ENCODE measurements at places on chromosomes 3 and 15. TPM values are rescaled to one million over a fixed set of nuclear protein-coding genes. Genes with fewer than 3 reads are reported as not detected.

RTP1 gene
- total RNA-seq, result not detected

CLDN16 gene
- not detected for total RNA-seq

IGSF10 gene
- total RNA-seq, result 4.3 TPM

AADACL2 gene
- total RNA-seq, result not detected

- DNase-seq, result no peak
Measured at GRCh38 chr3:122987231-122987630, 40.3 kb downstream of the SEMA5B start.

DNA sequence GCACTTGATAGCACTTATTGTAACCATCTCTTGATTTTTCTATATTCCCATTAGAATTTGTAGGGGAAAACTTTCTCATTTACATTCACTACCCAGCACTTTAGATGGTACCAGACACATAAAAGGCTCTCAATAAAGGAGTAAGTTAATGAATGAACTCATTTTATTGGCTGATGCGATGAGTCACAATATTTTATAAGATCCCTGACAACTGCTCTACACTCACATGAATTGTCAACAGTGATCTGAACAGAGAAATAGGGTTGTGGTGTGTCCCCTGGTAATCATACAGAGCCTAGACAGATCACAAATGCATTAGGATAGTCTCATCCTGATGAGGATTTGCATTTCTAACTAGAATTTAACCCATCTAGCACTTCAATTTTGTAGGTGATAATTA, 567.6 kb upstream of the ARPP21 start:
- no peak for DNase-seq

DNA sequence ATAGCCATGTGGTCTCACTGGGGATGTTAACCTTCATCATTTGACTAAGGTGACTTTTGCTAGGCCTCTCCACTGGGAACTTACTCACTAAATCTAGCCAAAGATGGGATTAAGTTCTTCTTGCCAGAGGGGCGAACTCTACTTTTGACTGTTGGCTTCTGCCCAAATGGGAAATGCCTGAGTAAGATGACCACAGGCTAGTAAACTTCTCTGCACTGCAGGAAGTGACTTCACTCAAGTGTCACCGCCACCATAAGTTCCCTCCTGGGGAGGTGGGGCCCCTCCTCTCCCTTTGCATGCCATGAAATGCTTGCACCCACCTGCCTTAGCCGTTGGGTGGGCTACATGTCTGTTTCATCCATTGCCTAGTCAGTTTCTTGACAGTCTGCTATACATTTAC, 388.3 kb downstream of the FEZF2 start:
- peak; percentile 95 for DNase-seq

GRCh38 chr3:154250291-154250690, 74.0 kb downstream of the DHX36 start:
- no peak for DNase-seq

- no peak for DNase-seq
Measured at GRCh38 chr3:127831723-127832172, 9.4 kb upstream of the MGLL start.

- DNase-seq, result no peak
Measured at GRCh38 chr3:15298504-15298903, 33.9 kb downstream of the SH3BP5 start.

Data from M059J (cell line).